ENCODE measurements at places on chromosomes 16 and 17.

DNA sequence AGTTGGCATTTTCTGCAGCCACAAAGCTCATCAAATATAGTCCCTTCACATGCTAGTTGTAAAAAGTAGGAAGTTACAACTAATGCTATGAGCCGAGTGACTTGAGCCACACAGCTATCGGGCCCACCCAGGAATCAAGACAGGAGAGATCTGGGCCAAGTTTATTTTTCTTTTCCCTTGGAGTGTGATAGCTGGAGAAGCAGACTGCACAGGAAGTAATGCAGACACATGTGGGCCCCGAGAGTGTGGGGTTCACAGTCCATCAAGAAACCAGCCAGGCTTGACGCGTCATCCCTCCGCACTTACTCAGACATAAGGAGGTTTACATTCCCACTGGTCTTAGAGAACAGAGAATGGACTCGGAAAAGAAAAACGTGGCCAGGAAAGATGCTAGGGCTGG lies 403.1 kb upstream of the CDH11 start:
- DNase-seq, result no peak

DNA sequence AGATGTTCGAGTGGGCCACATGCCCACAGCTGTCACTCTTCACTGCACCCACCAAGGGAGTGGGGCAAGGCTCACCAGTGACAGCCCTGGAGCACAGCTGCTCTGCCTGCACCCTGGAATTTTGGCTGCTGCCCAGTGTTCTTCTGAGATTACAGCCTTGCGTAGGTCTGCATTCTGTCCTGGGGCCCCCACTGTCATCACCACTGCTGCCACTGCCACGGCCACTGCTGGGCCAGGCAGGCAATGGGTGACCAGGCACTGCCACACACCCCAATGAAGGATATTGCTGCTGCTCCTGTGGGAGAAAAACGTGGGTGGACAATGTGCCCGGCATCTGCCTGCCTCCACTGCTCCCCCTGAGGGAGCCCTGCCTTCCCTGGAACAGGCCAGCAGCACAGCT lies 1717.0 kb downstream of the TP53TG3F start:
- DNase-seq, result no peak

DNA sequence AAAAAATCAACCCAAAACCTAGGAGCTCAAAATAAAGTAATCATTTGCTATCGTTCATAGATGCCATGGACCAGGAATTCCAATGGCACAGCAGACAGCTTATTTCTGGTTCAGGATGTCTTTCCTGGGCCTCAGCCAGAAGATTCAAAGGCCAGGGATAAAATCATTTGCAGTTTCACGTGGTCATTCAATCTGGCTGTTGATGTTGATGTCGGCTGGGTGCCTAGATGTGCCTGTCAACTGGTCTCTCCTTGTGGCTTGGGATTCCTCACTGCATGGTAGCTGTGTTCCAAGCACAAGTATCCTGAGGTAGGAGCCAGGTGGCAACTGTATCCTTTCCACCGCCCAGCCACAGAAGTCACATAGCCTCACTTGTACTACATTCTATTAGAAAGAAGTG lies 10.7 kb upstream of the EPX start:
- DNase-seq, result no peak

DNA sequence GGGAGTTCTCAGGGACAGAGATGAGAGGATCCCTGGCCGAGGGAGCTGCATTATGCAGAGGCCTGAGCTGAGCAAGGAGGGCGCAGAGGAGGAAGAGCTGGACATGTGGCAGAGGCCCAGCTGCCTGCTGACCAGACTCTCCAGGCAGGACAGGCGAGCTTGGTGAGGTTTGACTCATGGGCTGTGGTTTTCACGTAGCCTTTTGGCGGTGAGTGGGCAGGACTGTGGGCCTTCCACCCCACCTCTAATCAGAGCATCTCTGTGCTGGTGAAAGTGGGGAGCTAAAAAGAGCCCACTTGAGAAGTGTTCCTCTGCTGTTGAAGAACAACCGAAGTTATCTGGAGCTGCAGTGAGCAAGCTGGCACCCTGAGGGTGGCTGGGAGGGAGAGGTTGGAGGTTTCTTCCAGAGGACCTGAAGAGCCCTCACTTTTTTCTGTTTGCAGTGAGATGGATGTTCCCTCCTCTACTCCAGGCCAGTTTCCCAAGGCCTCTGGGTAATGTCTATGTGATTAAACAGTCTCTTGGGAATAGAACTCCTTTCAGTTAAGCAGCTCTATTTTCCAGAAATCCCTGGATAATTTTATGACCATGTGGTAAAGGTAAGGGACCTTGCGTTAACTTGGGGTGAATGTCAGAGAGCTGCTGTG lies 11.9 kb downstream of the EPN2 start:
- DNase-seq, result no peak

DNA sequence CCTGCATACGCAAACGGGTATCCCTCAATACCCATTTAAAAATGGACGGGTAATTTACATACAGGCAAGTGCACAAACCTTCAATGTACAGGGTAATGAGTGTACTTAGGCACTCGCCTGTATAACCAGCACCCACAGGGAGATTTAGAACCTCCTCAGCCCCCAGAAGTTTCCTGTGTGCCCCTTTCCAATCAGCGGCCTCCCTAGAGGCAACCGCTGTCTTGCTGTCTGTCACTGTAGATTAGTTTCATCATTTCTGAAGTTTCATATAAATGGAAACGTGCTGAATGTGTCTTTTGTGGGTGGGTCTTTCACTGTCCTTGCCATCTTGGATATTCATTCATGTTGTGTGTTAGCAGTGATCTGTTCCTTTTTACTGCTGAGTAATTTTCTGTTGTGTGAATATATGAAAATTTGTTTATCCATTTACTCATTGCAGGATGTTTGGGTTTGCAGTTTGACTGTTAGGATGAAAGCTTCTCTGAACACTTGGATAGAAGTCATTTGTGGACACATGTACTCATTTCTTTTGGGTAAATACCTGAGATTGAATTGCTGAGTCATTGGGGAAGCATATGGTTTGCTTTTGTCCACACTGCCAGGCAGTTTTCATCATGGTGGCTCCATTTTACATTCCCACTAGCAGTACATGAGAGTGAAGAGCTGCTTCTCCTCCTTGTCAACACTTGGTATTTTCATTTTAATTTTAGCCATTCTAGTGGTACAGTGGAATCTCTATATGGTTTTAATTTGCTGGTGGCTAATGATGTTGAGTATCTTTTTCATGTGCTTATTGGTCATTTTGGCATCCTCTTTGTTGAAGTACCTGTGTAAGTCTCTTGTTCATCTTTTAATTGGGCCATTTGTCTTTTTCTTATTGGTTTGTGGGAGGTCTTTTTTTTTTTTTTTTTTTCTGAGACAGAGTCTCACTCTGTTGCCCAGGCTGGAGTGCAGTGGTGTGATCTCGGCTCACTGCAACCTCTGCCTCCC lies 2.1 kb upstream of the ADCY7 start:
- DNase-seq, result peak; percentile 67

DNA sequence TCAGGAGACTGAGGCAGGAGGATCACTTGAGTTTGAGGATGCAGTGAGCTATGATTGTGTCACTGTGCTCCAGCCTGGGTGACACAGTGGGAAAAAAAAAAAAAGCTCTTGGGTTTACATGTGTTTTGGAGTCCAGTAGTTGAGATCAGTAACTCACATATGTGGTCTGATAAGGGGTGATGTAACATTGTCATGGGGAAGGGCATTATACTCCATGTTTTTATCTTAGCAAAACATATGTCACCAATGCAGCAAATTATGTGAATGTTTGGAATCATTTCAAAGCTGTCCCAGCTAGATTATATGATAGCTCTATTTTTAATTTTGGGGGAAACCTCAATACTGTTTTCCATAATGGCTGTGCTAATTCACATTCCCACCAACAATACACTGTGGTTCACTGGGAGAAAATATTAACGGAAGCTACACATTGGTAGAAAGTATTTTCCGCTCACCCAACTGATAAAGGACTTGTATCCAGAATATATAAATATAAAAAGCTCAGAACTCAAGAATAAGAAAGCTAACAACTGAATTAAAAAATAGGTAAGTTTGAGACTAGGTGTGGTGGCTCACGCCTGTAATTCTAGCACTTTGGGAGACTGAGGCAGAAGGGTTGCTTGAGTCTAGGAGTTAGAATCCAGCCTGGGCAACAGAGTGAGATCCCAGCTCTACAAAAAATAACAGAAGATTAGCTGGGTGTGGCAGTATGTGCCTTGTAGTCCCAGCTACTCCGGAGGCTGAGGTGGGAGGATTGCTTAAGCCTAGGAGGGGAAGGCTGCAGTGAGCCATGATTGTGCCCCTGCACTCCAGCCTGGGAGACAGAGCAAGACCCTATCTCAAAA lies 224.1 kb upstream of the TBX2 start:
- DNase-seq, result no peak

DNA sequence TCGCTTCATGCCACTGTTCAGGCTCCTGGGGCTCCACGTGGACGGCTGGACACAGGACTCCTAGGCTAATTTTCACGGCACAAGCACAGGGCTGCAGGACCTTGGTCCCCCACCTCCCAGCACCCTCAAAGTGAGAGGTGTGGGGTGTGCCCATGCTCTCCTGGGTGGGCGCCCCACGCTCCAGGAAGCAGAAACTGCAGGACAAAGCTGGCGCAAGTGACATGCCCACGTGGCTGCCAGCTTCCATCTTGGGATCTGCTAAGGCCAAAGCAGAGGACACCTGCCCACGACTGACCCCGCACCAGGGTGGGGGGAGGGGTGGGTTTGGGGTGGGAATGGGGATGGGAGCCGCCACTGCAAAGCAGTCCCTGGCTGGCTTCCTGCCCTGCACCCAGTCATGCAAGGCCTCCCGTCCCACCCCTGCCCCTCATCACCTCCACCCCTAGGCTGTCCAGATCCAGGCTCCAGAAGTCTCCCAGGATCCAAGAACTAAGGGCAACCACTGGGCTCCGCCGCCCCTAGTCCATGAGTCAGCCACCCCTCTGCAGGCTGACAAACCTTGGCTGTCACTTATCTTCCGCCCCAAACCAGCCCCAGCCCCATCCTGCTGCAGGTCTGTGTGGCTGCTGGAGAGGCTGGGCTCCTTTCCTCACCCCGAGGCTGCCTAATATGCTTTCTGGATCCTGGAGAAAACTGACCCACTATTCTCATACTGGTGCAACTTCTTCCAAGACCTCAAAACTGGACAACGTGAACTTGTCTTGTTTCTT lies 11.1 kb downstream of the USP6 start:
- no peak for DNase-seq

DNA sequence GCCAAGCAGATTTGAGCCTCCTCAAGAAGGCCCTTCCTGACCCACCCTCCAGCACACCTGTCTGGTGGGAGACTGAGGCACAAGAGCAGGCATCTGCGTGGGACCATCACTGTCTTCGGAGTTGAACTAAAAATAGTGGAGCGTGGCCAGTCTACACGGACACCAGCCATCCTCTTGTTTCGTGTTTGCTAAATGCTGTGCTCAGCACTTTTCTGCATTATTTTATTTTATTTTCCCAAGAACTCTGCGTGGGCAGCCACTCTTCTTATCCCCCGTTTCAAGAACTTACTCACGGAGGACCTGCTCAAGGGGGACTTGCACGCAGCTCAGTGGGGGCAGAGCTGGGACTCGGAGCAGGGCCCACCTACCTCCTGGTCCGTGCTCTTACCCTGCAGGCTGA lies 60.8 kb downstream of the SOCS3 start:
- DNase-seq, result no peak

DNA sequence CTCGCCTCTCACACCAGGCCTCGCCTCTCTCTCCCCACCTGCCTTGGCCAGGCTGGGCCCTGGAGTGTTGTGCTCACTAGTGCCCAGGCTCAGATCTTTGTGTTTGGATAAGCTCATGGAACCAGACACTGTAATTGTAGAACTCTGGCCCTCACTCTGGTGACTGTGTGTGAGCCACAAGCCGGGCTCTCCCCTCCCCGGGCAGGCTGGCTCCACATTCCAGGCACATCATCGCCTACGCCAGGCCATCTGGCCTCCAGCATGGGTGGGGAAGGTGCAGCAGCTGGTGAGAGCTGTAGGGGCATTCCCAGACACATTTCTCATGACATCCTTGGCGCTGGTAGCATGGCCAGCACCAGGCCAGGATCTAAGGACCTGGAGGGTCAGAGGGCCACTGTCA lies 202.3 kb downstream of the RAB11FIP4 start:
- no peak for DNase-seq

DNA sequence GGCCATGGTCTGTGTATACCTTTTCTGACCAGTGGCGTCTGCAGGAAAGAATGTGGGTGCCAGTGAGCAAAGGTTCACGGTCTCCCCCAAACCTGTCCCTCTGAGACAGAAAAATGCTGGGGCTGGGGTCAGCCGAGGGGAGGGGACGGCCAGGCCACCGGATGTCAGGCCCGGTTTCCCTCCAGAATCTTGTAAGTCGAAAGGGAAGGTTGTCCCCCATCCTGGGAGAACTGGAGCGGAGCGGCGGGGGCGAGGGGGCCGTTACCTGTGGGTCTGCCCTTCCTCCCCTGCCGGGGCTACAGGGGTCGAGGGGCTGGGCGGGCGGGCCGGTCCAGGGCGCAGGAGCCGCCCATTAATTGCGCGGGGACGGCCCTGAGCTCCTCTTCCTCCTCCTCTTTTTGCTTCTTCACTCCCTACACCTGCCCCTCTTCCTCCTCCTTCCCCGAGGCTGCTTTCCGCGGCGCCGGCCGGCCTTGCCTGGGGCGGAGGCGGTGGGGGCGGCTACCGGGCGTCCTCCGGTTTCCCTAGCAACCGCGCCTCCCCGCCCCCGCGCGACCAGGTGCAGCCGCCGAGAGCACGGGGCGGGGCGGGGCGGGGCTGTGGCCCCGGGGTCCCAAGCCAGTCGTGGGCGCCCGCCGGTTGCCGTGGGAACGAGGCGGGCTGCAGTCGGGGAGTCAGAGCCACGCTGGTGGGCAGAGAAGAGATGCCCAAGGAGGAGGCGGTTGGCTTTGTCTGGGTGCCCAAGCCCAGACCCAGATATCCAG lies at the start of gene MARCHF10:
MARCHF10 (minus strand) TSS at position 503 of the 764 bp plus-strand sequence. CDS start 6,579 bp downstream, outside the sequence.
- DNase-seq, result peak; percentile 31

- DNase-seq, result no peak
Measured at GRCh38 chr16:81127051-81127450, 30.9 kb upstream of the GCSH start.

DNA sequence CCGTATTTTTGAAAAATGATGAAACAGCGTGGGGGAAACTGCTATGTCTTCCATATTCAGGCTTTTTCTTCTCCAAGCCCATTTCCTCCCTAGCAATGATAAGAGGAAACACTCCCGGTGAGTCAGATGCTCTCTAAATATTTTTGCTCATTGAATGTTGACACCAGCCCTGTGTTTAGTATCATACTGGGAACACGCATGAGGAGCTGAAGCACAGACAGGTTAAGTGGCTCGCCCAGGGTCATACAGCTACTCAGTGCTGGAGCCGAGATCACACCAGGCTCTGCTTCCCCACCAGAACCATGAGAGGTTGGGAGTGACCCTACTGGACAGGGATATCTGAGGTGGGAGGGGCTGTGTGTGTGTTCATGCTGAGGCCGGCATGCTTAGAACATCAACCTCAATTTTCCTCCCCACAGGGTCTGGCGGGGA lies 37.8 kb upstream of the ADGRG1 start:
- no peak for DNase-seq
